ENCODE measurements at places on chromosomes 12 and 14. TPM values are rescaled to one million over a fixed set of nuclear protein-coding genes. Genes with fewer than 3 reads are reported as not detected.

DNA sequence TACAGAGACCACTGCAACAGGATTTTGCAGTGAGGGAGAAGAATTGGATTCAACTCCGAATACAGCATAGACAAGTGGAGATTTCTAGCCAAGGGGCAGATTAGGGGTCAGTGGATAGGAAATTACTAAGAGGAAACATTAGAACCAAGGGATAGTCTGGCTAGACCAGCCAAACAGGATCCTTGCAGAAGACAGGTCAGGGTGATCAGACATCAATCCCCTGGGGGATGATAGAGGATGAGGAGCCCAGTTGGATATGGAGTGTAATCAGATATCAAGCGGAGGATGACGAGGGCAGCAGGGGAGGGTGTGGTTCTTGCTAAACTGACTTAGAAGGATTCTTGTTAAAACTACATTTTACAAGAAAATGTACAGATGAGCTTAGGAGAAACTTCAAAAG lies 424.4 kb downstream of the DAD1 start:
- no peak for DNase-seq

The GUCY2C gene
- polyA plus RNA-seq = 0.62 TPM

GRCh38 chr12:79782172-79782900 lies 91.6 kb upstream of the PAWR start:
- no peak for DNase-seq

- DNase-seq = no peak
These were observed 134.8 kb upstream of the VRK1 start for GRCh38 chr14:96662116-96662970.

- DNase-seq = no peak
These were observed 1108.9 kb downstream of the BCL11B start for GRCh38 chr14:98162856-98163805.

DNA sequence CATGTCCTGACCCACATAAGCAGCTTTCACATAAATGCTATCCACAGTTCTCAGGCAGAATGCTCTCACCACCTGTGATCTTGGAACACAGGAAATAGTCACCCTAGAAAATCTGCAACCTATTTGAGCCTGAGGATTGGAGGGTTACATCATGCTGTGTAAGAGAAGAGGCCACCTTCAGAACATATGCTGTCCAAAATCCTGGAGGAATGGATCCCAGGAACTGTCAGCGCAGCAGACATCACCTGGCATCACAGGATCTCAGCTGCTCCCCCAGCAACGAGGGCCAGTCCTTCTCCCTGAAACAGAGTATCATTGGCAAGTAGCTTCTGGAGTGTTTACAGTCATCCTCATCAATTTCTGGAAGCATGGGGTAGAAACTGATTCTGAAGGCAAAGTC lies 63.2 kb upstream of the LTA4H start:
- DNase-seq = no peak

The NPFF gene
- not detected for polyA plus RNA-seq

DNA sequence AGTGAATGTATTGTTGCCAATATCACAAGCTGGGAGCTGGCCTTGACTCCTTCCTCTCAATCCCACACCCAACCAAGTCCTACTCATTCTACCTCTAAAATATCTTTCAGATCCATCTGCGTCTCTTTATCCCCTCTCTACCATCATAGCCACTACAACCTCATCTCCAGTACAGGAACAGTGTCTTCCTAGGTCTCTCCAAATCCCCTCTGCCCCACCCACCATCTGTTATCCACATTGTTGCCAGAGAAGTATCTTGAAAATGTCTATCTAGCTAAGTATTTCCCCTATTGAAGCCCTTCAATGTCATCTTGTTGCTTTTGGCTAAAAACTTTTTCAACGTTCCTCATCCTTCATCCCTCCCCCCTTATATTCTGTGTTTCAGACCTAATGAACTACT lies 244.7 kb downstream of the C12orf75 start:
- DNase-seq = no peak

GRCh38 chr12:52461693-52462092 lies 9.7 kb upstream of the KRT6B start:
- no peak for DNase-seq

The DDN gene
- 1.2 TPM for polyA plus RNA-seq

DNA sequence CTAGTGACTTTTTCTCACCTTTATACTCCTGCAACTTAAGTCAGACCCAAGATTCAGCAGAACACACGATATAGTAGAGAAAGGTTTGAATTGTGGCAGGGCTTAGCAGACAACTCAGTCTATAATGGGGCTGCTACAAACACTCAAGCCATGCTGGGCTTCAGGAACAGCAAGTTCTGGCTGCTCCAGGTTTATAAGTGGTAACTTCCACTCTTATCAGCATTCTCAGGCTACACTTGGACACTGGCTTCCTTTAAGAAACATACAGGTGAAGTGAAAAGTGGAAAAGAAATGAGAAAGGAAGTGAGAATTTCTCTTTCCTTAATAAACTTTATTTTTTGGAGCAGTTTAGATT lies 21.7 kb downstream of the PLEKHD1 start:
- DNase-seq = no peak

GRCh38 chr14:81311141-81311540 lies 89.0 kb downstream of the STON2 start:
- DNase-seq = no peak

DNA sequence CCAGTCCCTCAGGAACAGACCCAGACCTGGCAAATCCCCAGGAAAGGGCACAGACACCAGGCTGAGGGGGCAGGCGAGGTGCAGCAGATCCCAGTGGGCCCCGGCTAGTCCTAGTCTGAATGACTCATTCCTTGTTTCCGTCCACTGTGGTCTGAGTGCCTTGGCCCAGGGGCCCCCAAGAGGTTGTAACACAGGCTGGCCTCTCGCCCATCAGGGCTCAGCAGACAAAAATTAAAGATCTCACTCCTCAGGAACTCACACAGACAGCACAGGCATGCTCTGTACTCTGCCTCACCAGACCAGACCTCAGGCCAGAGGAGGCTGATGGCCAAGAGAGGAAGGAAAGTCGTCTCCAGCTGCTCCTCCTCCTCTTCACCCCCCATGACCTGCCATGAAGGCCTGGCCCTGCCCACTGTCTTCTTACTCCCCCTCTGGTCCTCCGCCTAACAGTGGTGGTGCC lies 7.7 kb upstream of the LTBP2 start:
- no peak for DNase-seq

The CALM1 gene
- 335 TPM for polyA plus RNA-seq

DNA sequence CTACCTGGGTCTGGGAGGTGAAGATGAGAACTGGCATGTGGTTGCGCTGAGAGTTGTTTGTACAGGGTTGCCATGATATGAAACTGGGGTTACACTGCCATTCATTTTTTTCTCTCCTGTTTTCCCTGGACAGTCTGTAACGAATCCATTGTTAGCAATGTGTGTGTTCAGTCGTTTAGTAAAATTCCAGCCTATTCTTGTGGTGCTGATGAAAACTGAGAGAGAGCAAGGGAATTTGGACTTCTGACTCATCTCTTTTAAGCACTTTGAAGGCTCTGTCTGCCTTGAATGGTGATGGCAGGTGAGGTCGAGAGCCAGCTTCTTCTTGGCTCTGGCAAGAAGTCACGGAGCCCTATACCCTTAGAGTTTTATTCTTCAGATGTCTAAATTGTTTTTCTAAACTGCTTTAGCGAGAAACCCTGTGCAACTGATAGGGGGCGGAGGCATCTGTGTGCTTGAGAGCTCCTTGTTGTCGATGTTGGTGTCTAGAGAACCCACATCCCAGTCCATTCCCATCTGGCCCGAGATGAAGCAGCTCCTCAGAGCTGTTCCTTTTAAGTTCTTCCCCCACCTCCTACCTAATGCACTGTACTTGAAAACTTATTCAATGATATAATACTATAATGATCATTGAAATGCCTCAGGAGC lies 204.4 kb downstream of the TMX1 start:
- no peak for DNase-seq

The ACOT6 gene
- not detected for polyA plus RNA-seq

GRCh38 chr14:95460647-95461478 lies 55.6 kb downstream of the SYNE3 start:
- DNase-seq = no peak

DNA sequence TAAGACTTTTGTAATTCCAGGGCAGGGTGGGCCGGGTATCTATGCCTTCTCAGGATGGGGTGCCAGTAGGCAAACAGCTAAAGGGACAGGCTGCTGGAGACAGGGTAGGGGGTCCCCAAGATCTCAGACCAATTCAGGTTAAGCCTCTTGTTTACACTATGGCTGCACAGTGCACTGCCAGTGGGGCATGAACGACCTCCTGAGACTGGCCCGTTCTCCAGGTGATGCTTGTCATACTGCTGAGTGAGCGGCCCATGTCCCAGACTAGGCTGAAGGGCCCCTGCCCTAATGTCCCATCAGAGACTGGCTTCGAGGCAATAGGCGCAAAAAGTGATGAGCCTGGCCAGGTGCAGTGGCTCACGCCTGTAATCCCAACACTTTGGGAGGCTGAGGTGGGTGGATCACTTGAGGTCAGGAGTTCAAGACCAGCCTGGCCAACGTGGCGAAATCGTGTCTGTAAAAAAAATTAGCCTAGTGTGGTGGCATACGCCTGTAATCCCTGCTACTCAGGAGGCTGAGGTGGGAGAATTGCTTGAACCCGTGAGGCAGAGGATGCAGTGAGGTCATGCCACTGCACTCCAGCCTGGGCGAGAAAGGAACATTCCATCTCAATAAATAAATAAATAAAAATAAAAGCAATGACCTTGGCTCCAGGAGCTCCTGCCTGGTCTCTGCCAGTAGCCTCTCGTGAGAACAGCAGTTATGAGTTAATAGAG lies 12.6 kb downstream of the SLC25A29 start:
- DNase-seq = no peak

The NOC4L gene
- polyA plus RNA-seq = 11.6 TPM

GRCh38 chr14:59900556-59900955 lies 19.4 kb upstream of the LRRC9 start:
- DNase-seq = no peak

DNA sequence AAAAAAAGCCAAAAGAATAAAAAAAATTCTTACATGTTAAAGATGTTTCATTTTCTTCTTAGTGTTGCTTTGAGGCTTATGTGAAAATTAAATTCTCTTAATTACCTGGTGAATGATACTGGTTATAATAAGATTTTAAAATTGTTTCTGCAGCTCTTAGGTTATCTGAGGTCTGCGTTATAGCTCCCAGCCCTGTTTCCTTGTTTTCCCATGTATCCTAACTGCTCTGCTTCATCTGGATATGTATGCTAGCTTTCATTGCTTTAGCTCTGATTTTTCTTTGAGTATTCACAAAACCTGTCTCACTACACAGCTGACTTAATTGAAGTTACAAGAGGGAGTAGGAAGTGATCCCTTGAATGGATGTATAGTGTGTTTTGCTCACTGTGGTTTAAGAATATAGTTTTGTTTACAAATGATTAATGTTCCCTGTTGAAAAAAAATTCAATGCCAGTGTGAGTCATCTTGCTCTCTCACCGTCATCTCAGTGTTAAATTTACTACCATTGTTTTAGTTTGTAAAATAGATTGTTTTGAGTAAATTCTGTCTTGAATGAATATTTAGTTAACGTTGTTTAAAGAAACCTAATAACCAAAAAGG lies 26.8 kb downstream of the CPSF6 start:
- no peak for DNase-seq

The STAC3 gene
- 2.2 TPM for polyA plus RNA-seq

GRCh38 chr14:101122237-101123141 lies 219.0 kb upstream of the RTL1 start:
- DNase-seq = no peak

- no peak for DNase-seq
These were observed 920.5 kb downstream of the NRXN3 start for GRCh38 chr14:79090641-79091180.

The KRT8 gene
- polyA plus RNA-seq = 235 TPM

DNA sequence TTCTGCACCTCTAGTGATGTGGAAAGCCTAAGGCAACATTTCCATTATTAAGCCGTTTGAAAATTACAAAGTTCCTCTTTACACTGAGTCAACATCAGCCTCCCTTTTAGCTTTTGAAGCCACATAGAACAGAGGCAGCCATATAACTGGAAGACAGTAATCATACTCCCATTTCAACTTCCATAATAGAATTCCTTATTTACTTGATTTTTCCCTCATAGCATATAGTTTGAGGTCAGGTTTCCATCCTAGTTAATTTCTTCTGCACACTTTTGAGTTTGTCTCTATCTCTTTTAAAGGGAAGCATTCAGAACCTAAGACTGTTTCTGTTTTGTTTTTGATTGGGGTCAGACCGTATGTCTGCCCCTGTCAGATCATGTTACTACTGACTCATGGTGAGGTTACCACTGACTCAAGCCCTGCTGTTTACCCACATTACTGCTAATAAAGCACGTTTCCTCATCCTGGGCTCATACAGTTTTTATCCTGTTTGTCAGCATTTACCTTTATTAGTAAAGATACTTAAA lies 161.0 kb downstream of the SLC38A4 start:
- no peak for DNase-seq

- DNase-seq = no peak
These were observed 42.8 kb upstream of the CRADD start for GRCh38 chr12:93634416-93634815.

- DNase-seq = no peak
These were observed 52.2 kb upstream of the CRACR2A start for GRCh38 chr12:3805077-3805476.

The TPPP2 gene
- polyA plus RNA-seq = 4.4 TPM

The OSBPL8 gene
- 80.5 TPM for polyA plus RNA-seq

The RNASE7 gene
- polyA plus RNA-seq = 0.63 TPM

DNA sequence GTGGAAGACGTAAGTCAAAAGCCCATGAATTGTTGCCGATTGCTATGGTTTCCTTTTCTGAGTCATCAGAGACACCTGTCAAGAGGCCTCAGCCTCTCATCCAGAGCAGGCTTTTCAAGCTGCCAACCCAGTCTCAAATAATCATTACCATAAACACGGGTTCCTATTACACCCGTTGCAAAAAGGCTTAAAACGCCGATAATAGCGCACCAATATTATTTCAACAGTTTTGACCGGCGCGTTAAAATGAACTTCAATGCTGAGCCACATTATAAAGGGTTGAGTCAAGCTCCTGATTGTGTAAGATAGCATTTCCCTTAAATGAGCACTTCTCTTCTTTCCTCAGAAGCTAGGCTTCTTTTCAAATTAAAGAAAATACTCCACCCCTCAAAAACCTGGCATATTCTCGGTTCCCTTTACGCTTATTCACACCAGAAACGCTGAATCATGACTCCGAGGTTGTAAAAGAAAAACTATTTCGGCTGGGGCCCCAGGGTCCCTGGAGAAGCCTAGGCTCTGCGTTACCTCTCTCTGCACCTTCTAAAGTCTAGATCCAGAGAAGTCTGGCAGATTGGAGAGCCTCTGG lies 1.4 kb downstream of the TMTC1 start:
- DNase-seq = no peak

GRCh38 chr14:73695997-73696396 lies 18.2 kb downstream of the PNMA1 start:
- DNase-seq = no peak

GRCh38 chr12:6404390-6404789 lies 20.4 kb downstream of the LTBR start:
- DNase-seq = no peak

Data from left renal pelvis (tissue), 4 donors.